NCI-H510A (cell line): ENCODE measurements at places on chromosomes 13 and 19.

- DNase-seq, result no peak
Observed at GRCh38 chr19:31145007-31145406, 204.2 kb downstream of the TSHZ3 start.

DNA sequence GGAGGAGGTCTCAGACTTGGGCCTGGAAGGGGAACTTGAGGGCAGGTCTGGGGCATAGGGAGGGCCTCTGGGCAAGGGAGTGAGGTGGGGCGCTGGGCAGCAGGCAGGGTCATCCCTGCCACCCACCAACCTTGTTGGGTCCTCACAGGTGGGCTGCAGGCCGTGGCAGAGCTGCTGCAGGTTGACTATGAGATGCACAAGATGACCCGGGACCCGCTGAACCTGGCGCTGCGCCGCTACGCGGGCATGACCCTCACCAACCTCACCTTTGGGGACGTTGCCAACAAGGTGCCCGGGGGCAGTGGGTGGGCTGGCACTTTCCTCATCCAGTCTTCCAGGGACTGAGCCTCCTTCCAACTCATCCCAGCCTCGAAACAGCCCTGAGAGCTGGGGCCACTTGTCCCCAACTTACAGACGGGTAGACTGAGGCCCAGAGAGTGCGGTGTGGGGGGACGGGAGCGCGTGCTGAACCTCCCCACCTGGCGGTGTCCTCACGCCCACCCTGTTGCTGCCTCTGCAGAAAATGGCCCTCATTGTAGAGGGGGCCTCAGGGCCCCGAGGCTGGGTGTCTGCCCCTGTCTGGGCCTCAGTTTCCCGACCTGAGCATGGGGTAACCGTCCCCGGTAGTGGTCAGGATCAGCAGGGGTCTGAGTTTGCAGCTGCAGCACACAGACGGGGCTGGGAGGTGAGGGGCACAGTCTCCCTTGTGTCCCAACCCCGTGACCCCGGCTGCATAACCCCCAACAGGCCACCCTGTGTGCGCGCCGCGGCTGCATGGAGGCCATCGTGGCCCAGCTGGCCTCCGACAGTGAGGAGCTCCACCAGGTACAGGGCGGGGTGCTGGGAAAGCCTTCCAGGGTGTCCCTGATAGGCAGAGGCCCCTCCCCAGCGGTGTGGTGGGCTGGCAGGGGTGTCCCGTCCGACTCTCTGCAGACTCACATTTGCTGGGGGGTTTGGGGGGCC is 10.4 kb downstream of the APC2 start:
- no peak for DNase-seq

DNA sequence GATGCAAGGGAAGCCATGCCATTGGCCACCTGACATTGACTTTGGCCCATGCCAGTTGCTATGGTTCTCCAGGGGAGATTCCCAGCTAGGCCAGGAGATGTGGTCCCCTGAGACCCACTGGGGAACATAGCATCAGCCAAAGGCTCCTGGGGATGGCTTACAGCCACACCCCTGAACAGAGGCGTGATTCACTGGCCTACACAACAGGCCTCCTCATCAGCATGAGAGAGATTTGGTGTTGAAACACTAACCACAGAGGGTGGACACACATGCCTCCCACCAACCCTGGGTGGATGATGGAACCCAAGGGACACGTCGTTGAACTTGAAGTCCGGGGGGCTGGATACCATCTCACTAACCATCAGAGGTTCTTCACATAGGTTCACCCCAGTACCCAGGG is 14.4 kb downstream of the IQCN start:
- no peak for DNase-seq

- no peak for DNase-seq
Observed at GRCh38 chr13:73062468-73062867, 3.7 kb downstream of the KLF5 start.

- DNase-seq, result no peak
Observed at GRCh38 chr13:109657395-109657794, 129.0 kb downstream of the IRS2 start.

DNA sequence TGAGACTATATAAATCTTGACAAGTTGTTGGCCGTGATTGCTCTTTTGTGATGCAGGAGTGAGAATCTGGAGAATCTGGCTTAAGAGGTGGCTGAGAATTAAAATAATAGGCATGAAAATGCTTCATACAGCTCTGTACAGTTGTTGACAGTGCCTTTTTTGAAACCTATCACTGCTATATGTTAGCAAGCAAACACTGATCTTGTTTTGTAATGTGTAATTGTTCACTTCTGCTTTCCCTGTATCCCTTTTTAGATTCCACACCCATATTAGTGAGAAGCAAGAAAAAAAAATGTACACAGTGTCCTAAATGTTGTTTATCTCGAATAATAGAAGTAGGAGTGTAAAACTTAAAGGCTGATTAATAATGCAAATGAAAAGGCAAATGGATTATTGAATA is 31.1 kb downstream of the ITM2B start:
- no peak for DNase-seq

- no peak for DNase-seq
Observed at GRCh38 chr13:49643035-49643646, 14.8 kb downstream of the ARL11 start.

GRCh38 chr19:21709464-21709863 is 57.9 kb downstream of the ZNF100 start:
- DNase-seq, result no peak

GRCh38 chr13:62250501-62251201 is 835.0 kb upstream of the PCDH20 start:
- no peak for DNase-seq

DNA sequence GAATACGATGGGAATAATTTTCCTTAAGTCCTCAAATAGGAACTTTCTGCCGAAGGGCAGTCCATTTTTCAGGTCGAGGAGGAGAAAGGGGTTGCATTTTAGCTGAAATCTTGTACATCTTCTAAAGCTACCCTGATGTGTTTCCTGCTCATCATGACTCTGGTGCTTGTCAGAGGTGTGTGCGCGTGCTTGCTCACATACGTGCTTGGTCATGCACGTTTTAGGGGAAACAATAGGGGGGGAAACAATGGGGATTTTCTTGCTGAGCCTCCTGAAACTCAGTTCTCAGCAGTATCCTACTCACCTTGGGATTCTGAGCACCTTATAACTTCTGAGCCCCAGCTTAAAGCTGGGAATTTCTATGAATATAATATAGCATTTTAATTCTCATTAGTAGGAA is 44.7 kb downstream of the TM9SF2 start:
- DNase-seq, result no peak

- DNase-seq, result no peak
Observed at GRCh38 chr19:19356901-19357566, 36.4 kb downstream of the MAU2 start.

GRCh38 chr13:31067416-31068118 is 94.1 kb downstream of the HSPH1 start:
- DNase-seq, result no peak

DNA sequence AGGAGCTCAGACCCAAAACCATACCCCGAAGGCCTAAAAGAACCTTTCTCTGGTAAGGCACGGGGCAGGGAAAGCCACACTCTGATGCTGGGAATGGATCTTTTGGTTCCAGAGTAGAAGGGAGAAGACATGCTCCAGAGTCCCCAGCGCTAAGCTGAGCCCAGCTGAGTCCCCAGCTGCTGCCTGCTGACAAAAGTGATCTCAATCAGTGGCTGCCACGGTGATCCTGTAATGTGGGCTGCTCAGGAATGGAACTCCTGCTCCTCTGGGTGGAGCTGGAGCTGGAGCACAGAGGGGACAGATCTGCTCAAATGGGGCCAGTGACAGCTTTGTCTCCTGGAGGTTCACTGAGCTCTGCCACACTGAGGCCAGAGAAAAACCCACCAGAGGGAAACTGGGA is 70.5 kb downstream of the MLLT1 start:
- DNase-seq, result no peak

- DNase-seq, result no peak
Observed at GRCh38 chr13:112668924-112669323, 20.9 kb upstream of the ATP11A start.

DNA sequence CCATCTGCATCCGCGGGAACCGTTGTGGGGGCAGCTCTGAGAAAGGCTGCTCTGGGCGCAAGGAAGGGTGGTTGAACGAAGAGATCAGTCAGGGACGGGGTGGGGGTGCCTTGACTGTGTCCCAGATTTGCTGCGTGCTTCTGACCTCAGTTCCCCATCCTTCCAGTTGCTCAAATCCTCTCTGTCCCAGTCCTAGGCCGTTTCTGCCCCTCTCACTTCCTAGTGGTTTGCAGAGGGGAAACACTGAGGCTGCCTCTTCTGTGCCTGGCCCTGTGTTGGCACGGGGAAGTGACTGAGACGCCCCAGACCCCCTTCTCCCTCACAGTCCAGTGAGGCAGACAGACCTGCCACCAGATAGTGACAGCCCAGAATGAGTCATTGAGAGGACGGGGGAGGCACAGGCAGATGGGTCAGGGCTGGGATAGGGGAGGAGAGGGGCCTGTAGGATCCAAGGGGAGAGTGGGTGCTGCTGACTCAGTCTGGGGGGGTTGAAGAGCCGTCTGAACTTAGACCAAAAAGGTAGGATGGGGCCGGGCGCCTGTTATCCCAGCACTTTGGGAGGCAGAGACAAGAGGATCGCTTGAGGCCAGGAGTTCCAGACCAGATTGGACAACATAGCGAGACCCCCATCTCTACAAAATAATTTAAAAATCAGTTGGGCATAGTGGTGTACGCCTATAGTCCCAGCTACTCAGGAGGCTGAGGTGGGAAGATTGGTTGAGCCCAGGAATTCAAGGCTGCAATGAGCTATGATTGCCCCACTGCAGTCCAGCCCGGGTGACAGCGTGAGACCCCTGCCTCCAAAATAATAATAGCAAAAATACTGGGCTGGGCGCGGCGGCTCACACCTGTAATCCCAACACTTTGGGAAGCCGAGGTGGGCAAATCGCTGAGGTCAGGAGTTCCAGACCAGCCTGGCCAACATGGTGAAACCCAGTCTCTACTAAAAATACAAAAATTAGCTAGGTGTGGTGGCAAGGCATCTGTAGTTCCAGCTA is 26.5 kb downstream of the NUMBL start:
- no peak for DNase-seq

DNA sequence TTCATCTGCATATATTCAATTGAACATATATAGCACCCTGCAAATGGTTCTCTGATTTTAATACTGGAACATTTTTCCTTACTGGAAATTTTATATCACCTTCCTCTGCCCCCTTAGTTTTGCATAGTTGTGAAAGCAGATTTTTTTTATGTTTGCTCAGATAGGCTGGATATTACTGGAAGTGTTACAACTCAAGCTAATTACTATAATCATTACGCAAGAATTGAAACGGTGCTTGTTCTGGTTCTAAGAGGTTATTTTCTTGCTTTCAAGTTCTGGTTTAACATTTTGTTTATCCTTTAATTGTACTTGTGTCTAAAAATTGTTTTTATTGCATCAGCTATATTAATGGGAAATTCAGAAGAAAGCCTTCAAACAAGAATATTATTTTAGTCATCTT is 95.6 kb upstream of the MYO16 start:
- DNase-seq, result no peak

DNA sequence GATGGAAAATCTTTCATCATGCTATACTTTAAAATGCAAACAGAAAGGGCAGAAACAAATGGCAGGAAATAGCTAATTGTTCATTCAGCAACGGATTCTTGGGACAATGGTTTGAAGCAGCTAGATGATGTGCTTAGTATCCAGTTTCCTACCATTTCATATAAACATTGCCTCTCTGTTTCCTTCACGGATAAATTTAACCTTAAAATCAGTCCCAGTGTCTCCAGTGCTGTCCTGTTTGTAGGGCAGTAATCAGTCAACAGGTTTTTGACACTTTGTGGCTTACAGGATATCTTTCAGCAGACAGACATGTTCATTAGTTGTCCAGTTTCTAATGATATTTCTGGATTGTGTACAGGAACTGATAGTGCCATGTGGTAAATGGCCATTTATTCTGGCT is 24.7 kb upstream of the RB1 start:
- no peak for DNase-seq

DNA sequence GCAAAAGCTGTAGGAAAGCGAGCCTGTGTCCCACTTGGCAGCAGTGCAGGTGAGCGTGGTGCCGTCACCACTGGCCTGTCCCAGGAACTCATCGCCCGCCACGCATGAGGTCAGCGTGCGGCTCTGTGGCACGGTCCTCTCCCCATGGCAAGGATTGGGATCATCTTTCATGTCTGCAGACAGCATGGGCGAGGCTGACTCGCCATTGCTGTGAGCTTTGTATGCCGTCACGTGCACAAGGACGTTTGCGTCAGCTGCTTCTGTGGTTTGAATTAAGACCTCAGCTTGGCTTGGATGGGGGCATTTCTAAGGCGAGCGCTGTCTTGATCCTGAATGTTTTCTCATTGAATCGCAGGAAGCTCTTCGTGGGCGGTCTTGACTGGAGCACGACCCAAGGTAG is 9.8 kb downstream of the DAZAP1 start:
- no peak for DNase-seq

DNA sequence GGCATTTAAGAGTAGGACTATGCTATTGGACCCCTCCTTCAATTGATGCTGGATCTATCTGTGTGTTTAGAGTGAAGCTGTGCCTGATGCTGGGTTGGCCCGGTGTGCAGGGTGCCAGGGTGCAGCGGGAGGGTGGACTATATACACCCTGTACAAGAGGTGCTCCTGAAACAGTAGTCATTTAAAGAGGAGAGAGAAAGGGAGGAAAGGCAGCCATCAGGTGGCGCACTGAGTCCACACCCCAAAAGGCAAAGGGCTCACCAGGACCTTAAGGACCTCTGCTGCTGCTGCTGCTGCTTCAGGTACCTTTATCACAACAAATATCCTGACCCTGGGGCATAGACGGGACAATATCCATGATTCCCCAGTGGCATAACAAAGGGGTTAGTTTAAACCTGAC is 39.4 kb downstream of the ZNF136 start:
- no peak for DNase-seq

- no peak for DNase-seq
Observed at GRCh38 chr13:97028441-97029299, 34.4 kb upstream of the OXGR1 start.

DNA sequence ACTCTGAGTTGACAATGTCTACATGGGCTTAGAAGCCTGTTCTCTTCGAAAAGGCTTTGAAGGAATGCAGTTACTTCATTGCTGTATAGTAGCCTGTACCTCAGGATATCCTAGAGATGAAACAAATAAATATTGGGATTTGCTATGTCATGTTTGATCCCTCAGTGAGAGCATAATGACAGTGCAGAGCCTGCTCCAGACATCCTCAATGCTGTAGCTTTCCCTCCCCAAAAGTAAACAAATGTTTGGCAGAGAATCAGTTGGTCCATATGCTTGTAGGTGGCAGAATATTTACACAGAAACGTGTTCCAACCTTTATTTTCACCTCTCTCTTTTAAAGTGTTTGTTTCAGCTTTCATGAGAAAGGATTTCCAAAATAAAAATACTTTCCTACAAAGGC is 515.3 kb upstream of the SGCG start:
- DNase-seq, result no peak

DNA sequence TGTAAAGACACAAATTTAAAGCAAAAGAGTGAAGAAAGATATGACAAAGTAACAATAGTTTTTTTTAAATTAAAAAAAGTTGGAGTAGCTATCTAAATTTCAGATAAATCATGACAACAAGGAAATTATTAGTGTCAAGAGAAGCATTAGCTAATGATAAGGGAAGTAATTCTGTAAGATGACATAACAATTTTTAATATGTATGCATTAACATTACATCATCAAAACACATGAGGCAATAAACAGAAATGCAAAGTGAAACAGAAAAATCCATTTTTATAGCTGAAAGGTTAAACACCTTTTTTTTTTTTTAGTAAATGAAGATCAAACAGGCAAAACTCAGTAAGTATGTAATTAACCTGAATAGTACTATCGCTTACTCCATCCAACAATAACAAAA is 804.9 kb upstream of the PRR20A start:
- no peak for DNase-seq

GRCh38 chr13:62418376-62418775 is 1002.7 kb upstream of the PCDH20 start:
- no peak for DNase-seq
